Activated CD8-positive, alpha-beta T cell treated with anti-CD3 and anti-CD28 coated beads, Interleukin-2, amount 10 ng/mL, durations not matched to agents 7 days and 5 days (primary cell): ENCODE measurements at places on chromosomes 1 and 21.

DNA sequence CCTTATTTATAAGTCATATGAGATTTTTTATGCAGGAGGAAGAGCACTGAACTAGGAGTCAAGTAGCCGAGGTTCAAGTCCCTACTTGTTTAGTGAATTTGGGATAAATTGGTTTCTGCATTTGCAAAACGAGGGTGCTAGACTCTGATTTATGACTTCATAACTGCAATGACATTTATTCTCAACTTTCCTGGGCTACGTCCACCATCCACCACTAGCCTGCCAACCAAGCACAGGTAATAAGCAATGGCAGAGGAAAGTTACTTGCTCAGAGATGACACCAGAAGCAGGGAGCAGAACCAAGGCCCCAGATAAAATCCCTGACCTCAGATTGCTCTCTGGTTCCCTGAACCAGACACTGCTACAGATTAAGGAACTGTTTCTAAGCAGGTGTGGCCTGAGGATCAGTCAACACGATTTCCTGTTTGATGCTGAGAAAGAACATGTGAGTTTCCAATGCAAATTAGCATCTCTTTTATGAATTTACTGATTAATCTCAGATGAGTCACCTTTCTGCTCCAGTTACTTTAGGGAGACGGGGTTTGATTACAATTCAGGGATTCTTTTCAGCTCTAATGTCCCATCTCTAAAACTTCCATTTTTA is 52.7 kb downstream of the PLPP3 start:
- DNase-seq, result no peak
- H3K4me3 ChIP-seq, result no peak overlapping the region
- peaks cover 6% of the 10 kb centered on the region for H3K27me3 ChIP-seq
- no peak overlapping the region for H3K27ac ChIP-seq
- no peaks in the 10 kb centered on the region for H3K36me3 ChIP-seq
- peaks cover 9% of the 10 kb centered on the region for H3K4me1 ChIP-seq

DNA sequence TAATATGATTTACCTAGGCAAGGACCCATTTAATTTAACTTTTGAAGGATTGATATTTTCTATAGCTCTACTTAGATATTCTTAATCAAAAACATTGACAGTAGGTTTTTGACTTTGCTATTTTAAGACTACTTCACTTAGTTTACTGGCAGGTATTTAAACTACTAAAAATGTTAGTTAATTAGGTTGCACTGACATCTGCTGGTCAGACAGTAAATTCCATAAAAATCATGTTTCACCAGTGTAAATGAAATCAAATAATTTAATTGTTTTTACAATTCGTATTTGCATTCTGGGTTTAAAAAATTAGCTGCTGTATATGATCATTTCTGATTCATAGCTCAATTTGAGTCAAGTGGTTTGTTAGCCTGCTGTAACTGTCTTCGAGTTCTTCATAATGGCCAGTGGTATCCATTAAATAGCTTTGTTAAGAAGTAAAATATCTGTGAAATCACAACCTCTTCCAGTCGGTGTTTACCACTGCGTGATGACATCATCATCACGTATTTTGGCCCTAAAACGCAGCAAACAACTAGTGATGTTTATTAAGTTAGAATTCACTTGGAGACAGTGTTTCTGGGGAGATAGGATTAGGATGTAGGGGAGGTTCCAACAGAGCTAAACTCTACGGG is 26.2 kb downstream of the EXTL2 start:
- no peaks in the 10 kb centered on the region for H3K4me1 ChIP-seq
- no peaks in the 10 kb centered on the region for H3K27me3 ChIP-seq
- H3K27ac ChIP-seq, result no peak overlapping the region
- no peak overlapping the region for H3K4me3 ChIP-seq

- peaks cover 36% of the 10 kb centered on the region for H3K4me1 ChIP-seq
- H3K36me3 ChIP-seq, result peaks cover 66% of the 10 kb centered on the region
- H3K27me3 ChIP-seq, result no peaks in the 10 kb centered on the region
- peak overlapping the region; percentile 89 for H3K27ac ChIP-seq
- DNase-seq, result no peak
Measured at GRCh38 chr1:231272880-231273279, 31.9 kb downstream of the GNPAT start.

- H3K4me1 ChIP-seq, result no peaks in the 10 kb centered on the region
- H3K27me3 ChIP-seq, result peaks cover 6% of the 10 kb centered on the region
- no peaks in the 10 kb centered on the region for H3K36me3 ChIP-seq
- DNase-seq, result no peak
- no peak overlapping the region for H3K4me3 ChIP-seq
Measured at GRCh38 chr1:72288886-72289285, 6.5 kb upstream of the NEGR1 start.
